Adrenal gland (tissue), 19 donors: ENCODE measurements at places on chromosomes 11 and 22. TPM values are rescaled to one million over a fixed set of nuclear protein-coding genes. Genes with fewer than 3 reads are reported as not detected.

OR51B6 gene
- not detected for total RNA-seq

SLC6A5 gene
- total RNA-seq = not detected

- no peak overlapping the region for H3K4me3 ChIP-seq
- DNase-seq = no peak
- H3K27ac ChIP-seq = no peak overlapping the region
- H3K4me1 ChIP-seq = no peaks in the 10 kb centered on the region
- no peaks in the 10 kb centered on the region for H3K36me3 ChIP-seq
- H3K27me3 ChIP-seq = no peaks in the 10 kb centered on the region
Observed at GRCh38 chr11:36751335-36751781, 153.3 kb upstream of the RAG2 start.

DNA sequence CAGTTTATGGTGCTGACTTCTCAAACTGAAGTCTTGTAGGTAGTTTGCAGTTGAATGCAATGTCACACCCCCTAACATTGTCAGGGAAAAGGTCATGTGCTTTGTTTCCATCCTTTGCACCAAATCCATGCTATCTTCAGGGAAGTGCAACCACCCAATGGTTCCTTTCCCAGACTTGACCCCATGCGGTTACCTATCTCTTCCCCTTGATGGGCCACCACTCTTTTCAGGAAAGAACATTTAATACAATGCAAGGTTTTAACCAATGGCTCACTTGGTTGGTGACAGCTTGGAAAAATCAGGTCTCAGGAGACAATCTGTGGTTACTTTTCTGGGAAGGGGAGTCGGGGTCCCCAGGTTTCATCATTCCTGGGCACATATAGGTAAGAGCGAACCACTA, 2.1 kb downstream of the ABTB2 start:
- no peak overlapping the region for H3K27ac ChIP-seq
- peaks cover 39% of the 10 kb centered on the region for H3K4me1 ChIP-seq
- no peak overlapping the region for H3K4me3 ChIP-seq
- no peak for DNase-seq

GRCh38 chr22:44411226-44412135, 86.6 kb downstream of the RTL6 start:
- H3K4me1 ChIP-seq = no peaks in the 10 kb centered on the region
- no peak overlapping the region for H3K4me3 ChIP-seq
- no peak for DNase-seq

GRCh38 chr11:105975128-105975527, 46.9 kb downstream of the MSANTD4 start:
- H3K36me3 ChIP-seq = no peaks in the 10 kb centered on the region
- no peak overlapping the region for H3K27ac ChIP-seq
- no peak for DNase-seq
- no peak overlapping the region for H3K4me3 ChIP-seq
- H3K4me1 ChIP-seq = no peaks in the 10 kb centered on the region
- no peaks in the 10 kb centered on the region for H3K27me3 ChIP-seq

ATG16L2 gene
- total RNA-seq = 31.3 TPM

DNA sequence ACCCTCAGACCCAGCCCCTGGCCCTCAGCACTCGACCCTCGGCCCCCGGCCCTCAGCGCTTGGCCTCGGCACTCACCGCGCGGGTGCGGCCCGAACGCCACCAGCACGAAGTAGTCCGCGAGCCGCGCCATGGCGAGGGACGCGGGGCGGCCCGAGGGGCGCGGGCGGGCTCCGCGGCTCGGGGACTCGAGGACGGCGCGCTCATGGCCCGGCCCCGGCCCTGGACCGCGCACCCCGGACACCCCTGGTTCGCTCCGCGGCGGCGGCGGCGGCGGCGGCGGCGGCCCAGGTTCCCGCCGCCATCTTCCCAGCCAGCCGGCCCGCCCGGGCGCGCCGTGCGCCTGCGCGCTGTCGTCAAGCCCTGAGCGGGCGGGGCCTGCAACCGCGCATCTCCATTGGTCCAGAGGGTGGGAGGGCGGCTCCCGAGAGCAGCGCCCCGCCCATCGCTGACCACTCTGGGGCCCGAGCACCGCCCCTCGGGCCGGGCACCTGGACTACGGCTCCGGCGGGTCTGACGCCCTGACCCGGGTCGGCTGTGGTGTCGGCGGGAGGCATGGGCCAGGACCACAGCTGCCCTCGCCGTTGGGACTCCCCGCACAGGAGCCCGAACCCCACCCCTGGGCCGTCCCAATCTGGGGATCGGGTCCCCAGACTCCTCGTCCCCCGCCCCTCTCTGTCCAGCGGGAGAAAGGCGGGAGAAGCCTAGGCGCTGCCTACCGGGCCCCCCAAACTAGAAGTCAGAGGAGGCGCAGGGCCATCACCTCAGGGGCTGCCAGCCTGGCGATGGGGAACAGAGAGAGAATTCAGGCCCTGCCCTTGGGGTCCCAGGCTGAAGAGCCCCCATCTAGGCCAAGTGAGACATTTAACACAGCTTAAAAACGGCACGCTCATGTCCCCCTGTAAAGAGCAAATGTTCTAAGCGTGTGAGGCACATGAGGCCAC, at the start of gene SBF1:
Gene SBF1 (minus strand): TSS at position 326 of the 942 bp plus-strand sequence. CDS start 195 bp downstream, at position 131.
- H3K36me3 ChIP-seq = no peaks in the 10 kb centered on the region
- DNase-seq = peak; percentile 92
- H3K27me3 ChIP-seq = peaks cover under 1% of the 10 kb centered on the region
- H3K4me3 ChIP-seq = peak within 1 kb of the TSS; percentile 99
- peaks cover 24% of the 10 kb centered on the region for H3K4me1 ChIP-seq
